ENCODE measurements at places on chromosomes 2 and 18.

DNA sequence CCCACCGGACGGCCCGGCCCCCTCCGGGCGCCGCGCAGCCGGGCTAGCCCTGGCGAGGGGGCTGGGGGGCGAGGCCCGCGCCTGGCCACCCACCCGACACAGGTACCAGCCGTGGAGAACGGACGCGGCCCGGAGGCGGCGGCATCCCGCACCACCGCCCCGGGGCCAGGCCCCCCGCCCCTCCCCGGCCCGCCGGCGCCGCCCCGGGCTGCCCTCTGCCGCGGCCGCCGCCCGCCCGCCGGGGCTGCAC lies 405 bp downstream of the SOS1 start:
- DNase-seq = no peak

- no peak for DNase-seq
These were observed 177.3 kb downstream of the TMEM247 start for GRCh38 chr2:46656640-46657039.

DNA sequence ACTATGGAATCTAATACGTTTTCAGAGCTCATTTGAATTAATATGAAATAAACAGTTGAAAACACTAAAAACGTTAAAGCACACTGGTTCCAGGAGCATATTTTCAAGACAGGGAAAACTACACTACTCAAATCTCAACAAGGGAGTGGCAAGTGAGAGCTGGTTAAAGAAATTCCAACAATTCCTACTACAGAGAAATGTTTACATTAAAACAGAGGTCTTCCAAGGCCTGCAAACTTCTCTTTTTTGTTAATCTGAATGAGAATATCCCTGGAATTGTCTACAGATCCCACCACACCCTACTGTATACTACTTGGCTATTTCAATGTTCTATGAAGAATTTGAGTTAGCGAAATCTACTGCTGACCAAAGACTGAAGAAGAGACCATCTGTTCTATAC lies 231.5 kb downstream of the ZEB2 start:
- DNase-seq = no peak

DNA sequence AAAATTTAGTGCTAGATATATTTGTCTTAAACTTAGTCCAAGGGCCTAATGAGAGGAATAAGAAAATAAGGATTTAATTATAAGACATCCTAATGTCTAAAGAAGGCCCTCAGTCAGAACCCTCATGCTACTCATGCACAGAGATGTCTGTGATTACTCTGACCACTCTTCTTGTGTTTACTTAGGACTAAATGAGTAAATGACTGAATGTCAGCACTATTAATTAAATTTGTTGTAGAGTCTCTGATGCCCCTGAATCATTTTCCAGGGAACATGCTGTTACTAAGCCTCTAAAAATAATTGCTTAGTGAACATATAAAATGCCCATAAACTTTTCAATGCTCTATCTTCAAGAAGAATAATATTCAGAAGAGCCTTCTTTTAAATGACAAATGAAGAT lies 32.4 kb downstream of the GULP1 start:
- DNase-seq = no peak

GRCh38 chr2:1024981-1025380 lies 74.3 kb downstream of the SNTG2 start:
- no peak for DNase-seq

DNA sequence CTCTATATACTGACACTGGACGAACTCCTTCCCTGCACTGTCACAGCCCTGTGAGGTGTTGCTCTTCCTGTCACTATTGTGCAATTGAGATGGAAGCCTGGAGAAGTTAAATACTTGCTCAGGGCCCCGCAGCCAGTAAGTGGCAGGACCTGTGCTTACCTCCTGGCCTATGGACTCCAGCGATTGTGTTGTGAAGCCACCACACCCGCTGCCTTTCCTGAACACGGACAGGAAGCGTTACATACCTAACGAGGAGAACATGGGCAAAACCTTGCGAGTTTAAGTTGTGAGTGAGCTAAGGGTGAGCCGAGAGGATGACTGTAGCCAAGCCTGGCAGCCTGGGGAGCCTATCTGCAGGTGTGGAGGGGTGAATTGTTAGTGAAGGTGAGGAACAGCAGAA lies 26.1 kb downstream of the RAB31 start:
- DNase-seq = no peak

DNA sequence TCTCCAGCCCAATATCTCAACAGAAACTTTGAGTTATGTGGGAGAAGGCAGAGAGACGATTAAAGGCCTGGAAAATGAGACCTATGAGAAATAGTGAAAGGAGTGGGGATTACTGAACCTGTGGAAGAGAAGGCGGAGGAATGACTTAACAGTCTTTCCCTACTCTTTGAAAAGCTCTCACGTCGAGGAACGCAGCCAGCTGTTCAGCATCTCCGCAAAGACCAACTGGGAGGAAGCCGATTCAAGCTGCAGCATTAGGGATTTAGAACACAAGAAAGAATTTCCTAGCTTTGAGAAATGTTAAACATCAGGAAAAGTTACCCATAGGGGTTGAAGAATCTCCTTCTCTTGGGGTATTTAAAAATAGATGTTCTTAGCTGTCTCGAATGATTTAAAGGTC lies 233.2 kb upstream of the PARD3B start:
- no peak for DNase-seq

DNA sequence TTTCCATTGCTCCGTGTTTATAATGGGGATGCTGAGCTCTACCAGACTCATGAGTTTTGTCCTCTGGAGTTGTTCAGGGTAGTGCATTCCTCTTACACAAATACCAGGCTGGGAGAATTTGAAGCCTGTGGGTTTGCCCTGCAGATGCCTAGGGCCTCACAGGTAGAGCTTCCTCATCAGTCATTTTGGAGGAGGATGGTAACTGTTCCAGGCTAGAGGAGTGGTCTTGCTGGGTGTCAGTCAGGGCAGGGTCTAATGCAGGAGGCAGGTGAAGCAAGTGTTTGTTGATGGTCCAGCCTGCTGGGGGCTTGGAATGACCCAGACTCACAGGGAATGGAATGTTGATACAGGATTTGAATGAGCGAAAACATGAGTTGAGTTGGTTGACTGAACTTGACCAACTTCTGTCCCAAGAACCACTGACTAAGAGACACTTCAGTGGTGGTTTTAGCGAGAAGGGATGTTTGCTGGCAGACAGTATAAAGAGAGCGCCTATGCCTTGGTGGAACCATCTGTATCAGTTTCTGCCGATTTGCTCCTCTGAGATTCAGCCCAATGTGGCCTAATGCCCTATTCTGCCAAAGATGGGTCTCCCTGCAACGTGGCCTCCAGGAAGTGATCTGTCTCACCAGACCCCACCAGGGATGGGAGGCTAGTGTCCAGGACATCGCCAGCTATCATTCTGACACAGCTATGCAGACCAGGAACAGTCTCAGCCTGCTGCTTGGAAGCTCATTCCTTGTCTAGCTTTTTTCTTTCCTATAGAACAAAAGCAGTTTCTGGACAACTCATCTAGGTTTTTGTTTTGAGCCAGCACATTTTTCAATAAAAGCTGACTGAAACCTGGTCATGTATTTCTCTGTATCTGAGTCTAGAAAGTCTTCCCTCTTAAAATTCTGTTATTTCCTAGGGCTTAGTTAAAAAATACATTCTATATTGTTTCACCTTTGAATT lies 9.3 kb downstream of the IL1R2 start:
- DNase-seq = no peak

- no peak for DNase-seq
These were observed 99.5 kb upstream of the RNF152 start for GRCh38 chr18:61992285-61992684.

DNA sequence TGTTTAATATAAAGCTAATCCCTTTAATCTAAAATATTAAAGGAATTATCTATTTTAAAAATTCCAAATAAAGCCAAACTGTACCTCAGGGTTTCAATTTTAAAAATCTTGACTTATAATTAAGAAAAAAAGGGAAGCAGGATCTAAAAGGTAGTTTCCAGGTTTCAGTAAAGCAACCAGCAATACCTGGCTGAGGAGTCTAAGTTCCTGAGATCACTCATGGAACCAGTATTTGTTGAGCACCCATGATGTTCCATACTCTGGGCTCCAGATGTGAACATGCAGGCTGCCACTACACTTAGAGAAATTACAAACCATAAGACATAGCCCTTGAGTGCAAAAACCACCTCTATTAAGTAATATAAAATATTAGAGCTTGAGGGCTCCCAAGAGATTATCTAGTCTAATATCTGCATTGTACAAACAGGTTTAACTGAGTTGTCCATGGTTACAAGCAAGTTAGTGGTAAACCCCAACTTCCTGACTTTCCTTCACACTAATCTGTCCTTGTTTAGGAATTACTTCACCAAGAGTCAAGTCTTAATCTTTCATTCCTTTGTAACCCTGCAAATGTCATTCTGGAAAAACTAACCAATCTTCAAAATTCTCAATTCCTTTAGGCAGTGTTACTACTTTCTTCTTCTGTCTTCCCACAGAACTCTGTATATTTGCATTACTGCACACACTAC lies 49.2 kb downstream of the CLASP1 start:
- DNase-seq = no peak

DNA sequence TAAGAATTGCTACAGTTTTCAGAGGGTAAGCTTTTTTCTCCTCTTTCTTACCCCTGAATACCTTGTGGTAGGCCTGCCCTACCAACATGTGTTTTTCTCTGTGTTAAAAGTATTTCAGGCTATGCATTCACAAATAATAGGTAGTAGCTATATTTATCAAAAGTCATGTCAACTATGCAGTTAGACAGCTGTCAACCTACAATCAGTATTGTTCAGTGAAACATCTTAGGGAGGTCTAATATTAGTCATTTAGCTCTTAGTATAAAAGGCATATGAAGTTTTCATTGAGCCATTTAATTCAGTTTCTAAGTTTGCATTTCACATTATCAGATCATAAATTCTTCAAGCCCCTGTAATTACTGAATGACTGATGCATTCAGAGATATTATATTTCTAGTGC lies 36.7 kb downstream of the XIRP2 start:
- no peak for DNase-seq

- DNase-seq = no peak
These were observed 123.9 kb upstream of the FAM117B start for GRCh38 chr2:202510911-202511310.

DNA sequence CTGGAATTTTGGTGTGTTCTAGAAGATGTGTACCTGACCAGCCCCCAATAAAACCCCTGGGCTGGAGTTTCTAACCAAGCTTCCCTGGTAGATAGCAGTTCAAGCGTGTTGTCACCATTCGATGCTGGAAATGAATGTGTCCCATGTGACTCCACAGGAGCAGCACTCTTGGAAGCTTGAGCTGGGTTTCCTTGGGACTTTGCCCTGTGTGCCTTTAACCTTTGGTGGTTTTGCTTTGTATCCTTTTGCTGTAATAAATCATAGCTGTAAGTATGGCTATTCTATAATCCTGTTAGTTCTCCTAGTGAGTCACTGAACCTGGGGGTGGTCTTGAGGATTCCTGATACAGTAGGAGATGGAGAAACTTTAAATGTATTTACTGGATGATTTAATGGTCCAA lies 65.2 kb downstream of the KLHL14 start:
- no peak for DNase-seq

GRCh38 chr2:195648787-195649186 lies 8.2 kb upstream of the SLC39A10 start:
- DNase-seq = no peak
